Ovary (tissue), 10 donors: ENCODE measurements at places on chromosomes 7 and 10. TPM values are rescaled to one million over a fixed set of nuclear protein-coding genes. Genes with fewer than 3 reads are reported as not detected.

The ADARB2 gene
- total RNA-seq, result not detected

The KRIT1 gene
- total RNA-seq, result 46.8 TPM

DNA sequence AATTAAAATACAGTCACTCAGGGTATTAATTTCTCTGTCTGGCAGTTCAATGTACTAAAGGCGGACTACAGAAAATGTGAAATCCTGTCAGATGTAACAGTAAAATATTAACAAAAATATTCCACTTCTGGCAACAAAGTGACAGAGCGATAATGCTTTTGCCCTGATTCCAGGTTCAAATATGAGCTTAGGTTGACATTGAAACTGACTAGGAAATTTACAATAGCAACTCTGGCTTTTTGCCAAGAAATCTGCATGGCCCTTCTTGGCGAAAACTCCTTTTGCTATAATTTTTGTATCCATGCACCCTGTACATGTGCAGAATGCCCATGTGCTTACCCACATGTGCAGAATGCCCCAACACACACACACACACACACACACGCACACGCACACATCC is 552.2 kb downstream of the MDFIC start:
- no peaks in the 10 kb centered on the region for H3K27me3 ChIP-seq
- no peak overlapping the region for H3K27ac ChIP-seq
- H3K4me3 ChIP-seq, result no peak overlapping the region
- no peaks in the 10 kb centered on the region for H3K4me1 ChIP-seq
- no peaks in the 10 kb centered on the region for H3K36me3 ChIP-seq

- H3K27me3 ChIP-seq, result no peaks in the 10 kb centered on the region
- H3K27ac ChIP-seq, result no peak overlapping the region
- no peak overlapping the region for H3K4me3 ChIP-seq
Measured at GRCh38 chr10:28664369-28664740, 13.0 kb upstream of the BAMBI start.

- no peaks in the 10 kb centered on the region for H3K27me3 ChIP-seq
- no peak for DNase-seq
- H3K27ac ChIP-seq, result no peak overlapping the region
- no peaks in the 10 kb centered on the region for H3K36me3 ChIP-seq
- H3K4me1 ChIP-seq, result peaks cover 4% of the 10 kb centered on the region
Measured at GRCh38 chr10:77967611-77968022, 41.1 kb upstream of the DLG5 start.

DNA sequence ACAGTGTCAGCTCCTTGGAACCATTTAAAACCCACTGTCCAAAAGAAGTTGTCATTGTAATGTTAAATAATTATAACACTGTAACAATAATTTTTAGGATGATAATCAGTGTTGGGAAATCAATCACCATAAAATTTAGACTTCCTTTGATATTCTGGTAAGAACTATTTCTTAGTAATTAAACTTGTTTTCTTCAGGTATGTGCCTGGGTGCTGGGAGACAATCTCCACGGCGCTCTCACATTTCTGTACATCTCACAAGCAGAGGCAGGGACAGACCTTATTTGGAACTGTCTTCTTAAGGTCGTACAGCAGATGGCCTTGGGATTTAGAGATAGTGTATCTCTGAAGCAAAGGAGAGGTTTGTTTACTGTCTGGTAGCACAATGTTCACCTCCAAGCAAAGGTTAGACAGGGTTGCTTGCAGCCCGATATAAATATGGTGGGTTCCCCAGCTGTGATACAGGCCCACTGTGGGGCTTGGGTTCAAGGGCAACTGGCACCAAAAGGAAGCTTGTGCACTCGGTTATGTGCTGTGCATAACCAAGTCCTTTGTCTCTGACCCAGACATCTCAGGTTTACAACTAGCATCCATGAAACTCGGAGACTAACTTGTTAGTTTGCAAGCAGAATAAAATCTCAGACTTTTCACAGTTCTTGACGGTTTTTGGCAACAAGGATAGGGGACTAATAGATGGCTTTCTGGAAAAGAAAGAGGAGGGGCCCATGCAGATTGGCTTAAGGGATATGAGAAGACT is 125.5 kb downstream of the RNF32 start:
- H3K27me3 ChIP-seq, result peaks cover 3% of the 10 kb centered on the region
- H3K4me1 ChIP-seq, result peaks cover 2% of the 10 kb centered on the region
- H3K27ac ChIP-seq, result no peak overlapping the region
- no peak overlapping the region for H3K4me3 ChIP-seq
- H3K36me3 ChIP-seq, result no peaks in the 10 kb centered on the region

DNA sequence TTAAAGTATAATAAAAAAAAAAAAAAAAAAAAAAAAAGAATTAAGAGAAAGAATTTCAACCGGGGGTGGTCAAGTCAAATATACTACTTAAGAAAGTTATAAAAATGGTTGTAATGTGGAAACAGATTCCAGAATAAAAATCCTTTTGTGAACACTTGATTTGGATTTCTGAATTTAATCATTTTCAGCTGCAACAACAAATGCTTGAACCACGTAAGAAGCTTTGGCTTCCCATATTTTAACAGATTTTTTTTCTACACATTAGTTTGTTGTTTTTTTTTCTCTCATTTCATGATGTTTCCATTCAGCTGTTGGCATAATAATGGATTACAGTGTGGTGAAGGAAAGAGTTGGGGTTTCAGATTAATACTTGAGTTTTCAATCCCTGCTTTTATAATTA is 137.3 kb upstream of the AGR3 start:
- H3K4me3 ChIP-seq, result no peak overlapping the region
- no peak for DNase-seq
- H3K27ac ChIP-seq, result no peak overlapping the region

GRCh38 chr10:68023292-68023691 is 51.8 kb downstream of the HERC4 start:
- DNase-seq, result no peak
- no peaks in the 10 kb centered on the region for H3K4me1 ChIP-seq
- no peak overlapping the region for H3K4me3 ChIP-seq

DNA sequence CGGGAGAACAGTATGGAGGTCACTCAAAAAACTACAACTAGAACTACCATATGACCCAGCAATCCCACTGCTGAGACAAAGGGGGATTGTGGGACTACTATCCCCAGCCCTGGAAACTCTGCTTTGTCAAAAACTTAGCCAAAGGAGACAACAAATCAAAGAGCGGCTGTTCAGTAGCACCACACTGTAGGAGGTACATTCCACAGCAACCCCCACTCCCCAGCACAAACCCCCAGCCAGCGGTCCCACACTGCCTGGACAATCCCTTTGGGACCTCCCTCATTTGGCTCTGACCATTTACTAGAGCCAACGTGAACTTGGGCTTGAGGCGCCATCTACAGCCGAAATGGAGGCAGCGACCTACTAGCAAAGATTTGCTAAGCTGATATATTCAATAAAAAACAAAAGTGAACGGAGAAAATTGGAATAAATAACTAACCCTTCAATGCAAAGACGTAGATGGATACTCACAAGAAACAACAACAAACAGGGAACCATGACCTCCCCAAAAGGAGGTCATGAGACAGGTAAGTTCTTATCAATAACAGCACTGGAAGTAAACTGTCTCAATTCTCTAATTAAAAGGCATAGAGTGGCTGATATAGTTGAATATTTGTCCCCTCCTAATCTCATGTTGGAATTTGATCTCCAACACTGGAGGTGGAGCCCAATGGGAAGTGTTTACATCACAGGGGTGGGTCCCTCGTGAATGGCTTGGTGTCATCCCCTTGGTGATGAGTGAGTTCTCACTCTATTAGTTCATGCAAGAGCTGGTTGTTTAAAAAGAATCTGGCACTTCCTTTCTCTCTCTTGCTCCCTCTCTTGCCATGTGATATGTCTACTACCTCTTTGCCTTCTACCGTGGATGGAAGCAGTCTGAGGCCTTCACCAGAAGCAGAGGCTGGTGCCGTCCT is 119.0 kb upstream of the KCNMA1 start:
- DNase-seq, result no peak
- H3K4me3 ChIP-seq, result no peak overlapping the region
- no peaks in the 10 kb centered on the region for H3K4me1 ChIP-seq

DNA sequence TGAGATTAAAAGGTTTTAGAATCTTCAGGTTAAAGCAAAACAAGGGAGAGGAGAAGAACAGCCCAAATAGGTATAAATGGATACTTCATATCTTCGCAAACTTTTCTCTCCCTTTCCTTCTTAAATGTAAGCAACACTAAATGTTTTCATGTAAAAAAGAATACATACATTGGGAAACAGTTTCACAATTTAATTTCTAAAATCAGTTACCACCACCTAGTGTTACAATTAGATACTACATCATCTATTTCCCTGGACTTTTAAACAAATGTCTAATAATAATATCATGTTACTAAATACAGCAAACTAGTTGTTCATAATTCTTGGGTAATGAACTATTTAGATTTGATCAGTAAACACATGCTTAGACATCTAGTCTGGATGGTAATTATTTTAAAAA is 35.8 kb downstream of the MINDY3 start:
- no peak overlapping the region for H3K4me3 ChIP-seq
- H3K27me3 ChIP-seq, result no peaks in the 10 kb centered on the region
- H3K36me3 ChIP-seq, result no peaks in the 10 kb centered on the region
- H3K27ac ChIP-seq, result no peak overlapping the region
- no peaks in the 10 kb centered on the region for H3K4me1 ChIP-seq

- peak; percentile 73 for DNase-seq
- H3K36me3 ChIP-seq, result no peaks in the 10 kb centered on the region
- no peak overlapping the region for H3K27ac ChIP-seq
- H3K27me3 ChIP-seq, result no peaks in the 10 kb centered on the region
Measured at GRCh38 chr7:151736403-151736909, 140.5 kb downstream of the PRKAG2 start.

GRCh38 chr10:79238606-79239005 is 108.7 kb upstream of the PPIF start:
- H3K27ac ChIP-seq, result no peak overlapping the region
- peaks cover 17% of the 10 kb centered on the region for H3K4me1 ChIP-seq

GRCh38 chr7:33516568-33516967 is 387.2 kb downstream of the BBS9 start:
- H3K27me3 ChIP-seq, result no peaks in the 10 kb centered on the region
- no peak for DNase-seq
- no peaks in the 10 kb centered on the region for H3K36me3 ChIP-seq
- no peak overlapping the region for H3K27ac ChIP-seq
- H3K4me1 ChIP-seq, result no peaks in the 10 kb centered on the region
- H3K4me3 ChIP-seq, result no peak overlapping the region

DNA sequence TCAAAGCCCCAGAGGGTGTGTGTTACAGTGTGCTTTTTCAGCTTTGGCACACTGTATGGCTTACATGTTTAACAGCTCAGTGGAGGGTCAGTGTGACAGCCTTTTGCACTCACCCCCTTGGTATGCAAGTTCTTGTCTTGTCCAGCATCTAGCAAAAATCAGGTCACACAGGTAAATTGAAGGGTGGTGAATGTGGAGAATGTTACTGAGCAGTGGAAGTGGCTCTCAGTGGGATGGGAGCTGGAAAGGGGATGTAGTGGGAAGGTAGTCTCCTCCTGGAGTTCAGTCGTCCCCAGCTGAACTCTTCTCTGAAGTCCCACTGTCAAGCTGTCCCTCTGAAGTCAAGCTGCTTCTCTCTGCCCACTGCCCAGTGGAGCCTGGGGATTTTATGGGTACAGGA is 21.0 kb upstream of the C10orf90 start:
- DNase-seq, result no peak
- no peaks in the 10 kb centered on the region for H3K27me3 ChIP-seq
- H3K27ac ChIP-seq, result no peak overlapping the region
- no peak overlapping the region for H3K4me3 ChIP-seq
- no peaks in the 10 kb centered on the region for H3K4me1 ChIP-seq
